Activated naive CD8-positive, alpha-beta T cell treated with anti-CD3 and anti-CD28 coated beads, Interleukin-2, amount 10 ng/mL, durations not matched to agents 7 days and 5 days (primary cell): ENCODE measurements at places on chromosomes 3 and 15. TPM values are rescaled to one million over a fixed set of nuclear protein-coding genes. Genes with fewer than 3 reads are reported as not detected.

DNA sequence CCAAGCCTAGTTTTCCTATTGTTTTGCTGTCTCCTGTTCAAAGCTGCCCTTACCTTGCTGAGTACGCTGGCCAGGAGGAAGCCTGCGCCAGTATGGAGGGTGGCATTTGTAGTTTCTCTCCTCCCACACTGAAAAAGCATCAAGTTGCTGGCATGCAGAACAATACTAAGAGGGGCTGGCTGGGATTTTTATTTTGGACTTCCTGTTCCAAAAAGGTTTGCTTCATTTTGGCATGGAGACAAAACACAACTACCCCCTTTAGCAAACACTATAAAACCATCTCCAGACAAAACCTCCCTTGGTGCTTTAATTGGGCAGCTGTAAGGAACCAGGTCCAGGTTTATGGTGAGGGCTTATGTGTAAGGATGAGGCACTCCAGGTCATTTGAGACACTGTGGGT, 457.6 kb downstream of the PDCD6IP start:
- DNase-seq = no peak

- no peak for DNase-seq
Measured at GRCh38 chr3:28218071-28218916, 23.1 kb upstream of the CMC1 start.

GRCh38 chr15:74294010-74294409, 57.9 kb downstream of the CCDC33 start:
- DNase-seq = no peak

DNA sequence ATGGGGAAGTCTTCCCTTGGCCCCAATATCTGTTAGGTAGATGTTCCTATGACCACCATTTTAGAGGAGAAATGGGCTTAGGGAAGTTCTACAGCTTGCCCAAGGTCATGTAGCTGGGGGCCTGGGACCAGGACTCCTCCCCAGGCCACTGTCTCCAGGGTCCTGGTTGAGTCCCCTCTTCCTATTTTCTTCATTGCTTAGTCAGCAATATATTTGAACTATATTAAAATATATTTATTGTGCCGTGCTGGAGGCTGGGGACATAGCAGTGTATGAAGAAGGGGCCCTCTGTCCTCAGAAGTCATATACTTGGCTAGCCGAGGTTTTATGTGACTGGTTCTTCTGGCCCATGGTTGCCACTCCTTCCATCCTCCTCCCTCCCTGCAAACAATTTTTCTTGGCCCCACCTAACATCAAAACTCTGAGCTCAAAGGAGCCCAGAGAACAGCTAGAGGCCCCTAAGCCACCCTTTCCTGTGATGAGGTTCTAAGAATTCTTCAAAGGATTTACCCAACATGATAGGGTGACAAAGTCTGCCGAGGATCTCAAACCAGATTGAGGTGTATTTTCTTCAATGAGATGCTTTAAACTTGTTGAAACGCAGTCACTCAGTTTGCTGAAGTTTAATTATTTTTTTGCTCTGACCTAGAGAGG, 121.2 kb upstream of the RASGRP1 start:
- DNase-seq = no peak

DNA sequence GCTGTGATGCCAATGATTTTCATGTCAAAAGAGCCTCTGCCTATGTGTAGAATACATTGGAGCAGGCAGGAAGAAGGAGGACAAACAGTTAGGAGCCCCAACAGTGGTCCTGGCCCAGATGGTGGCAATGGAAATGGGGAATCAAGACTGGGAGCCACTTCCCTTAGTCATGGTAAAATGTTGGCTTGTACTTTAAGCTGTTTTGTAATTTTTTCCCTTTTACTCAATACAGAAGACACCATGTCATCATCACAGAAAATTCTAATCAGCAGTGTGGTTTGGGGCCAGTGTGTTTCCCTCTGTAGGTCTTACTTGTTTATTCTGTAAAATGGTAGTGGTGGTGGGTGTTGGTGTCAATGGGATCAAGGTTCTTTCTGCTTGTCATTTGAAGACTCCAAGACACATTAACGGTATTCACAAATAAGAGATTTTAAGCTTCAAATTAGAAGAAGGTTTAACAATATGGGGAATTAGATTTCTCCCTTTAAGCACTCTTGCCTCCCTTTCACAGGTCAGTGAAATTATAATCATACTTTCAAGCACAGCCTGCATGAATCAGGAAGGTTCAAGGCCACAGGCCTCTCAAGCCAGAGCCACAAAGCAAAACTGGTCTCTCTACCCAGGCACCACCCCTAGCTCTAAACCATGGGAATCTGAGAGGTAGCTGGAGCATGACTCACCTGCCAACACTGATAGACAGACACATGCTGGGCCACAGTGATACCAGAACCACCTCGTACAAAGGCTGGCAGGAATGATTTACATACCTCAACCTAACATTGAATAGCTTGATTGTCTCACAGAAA, 24.9 kb downstream of the SIAH2 start:
- no peak for DNase-seq

- no peak for DNase-seq
Measured at GRCh38 chr3:190188197-190188596, 67.5 kb upstream of the P3H2 start.

DNA sequence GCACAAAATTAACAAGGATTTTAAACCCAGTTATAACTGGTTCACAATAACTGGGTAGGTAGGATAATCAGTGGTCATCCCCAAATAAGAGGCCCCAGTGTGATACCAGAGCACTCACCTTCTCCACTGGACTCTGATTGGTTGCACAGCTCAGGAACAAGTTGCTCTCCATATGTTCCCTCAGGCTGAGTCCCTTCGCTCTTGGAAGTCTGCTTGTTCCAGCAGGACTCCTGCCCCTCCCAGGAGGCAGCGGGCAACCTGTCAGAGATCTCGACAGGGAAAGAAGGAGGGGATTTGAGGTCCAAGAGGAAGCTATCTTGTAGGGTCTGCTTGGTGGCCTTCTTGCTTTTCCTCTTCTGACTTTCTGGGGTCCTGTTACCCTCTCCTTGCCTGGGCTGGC, 51.6 kb upstream of the HEG1 start:
- DNase-seq = no peak

GRCh38 chr15:51475736-51476135, 134.3 kb downstream of the GLDN start:
- DNase-seq = no peak

- DNase-seq = no peak
Measured at GRCh38 chr3:122219242-122219872, 35.9 kb downstream of the CASR start.

GRCh38 chr15:58546635-58547627, 115.1 kb downstream of the LIPC start:
- no peak for DNase-seq

The CCR8 gene
- total RNA-seq = 1.2 TPM

GRCh38 chr3:133869586-133869985, 26.1 kb downstream of the RAB6B start:
- no peak for DNase-seq

GRCh38 chr3:174132421-174133042, 726.6 kb upstream of the NAALADL2 start:
- DNase-seq = no peak

The AMT gene
- total RNA-seq = 10.3 TPM

The CEP70 gene
- 28.3 TPM for total RNA-seq

GRCh38 chr15:38035701-38036100, 101.3 kb downstream of the TMCO5A start:
- no peak for DNase-seq

DNA sequence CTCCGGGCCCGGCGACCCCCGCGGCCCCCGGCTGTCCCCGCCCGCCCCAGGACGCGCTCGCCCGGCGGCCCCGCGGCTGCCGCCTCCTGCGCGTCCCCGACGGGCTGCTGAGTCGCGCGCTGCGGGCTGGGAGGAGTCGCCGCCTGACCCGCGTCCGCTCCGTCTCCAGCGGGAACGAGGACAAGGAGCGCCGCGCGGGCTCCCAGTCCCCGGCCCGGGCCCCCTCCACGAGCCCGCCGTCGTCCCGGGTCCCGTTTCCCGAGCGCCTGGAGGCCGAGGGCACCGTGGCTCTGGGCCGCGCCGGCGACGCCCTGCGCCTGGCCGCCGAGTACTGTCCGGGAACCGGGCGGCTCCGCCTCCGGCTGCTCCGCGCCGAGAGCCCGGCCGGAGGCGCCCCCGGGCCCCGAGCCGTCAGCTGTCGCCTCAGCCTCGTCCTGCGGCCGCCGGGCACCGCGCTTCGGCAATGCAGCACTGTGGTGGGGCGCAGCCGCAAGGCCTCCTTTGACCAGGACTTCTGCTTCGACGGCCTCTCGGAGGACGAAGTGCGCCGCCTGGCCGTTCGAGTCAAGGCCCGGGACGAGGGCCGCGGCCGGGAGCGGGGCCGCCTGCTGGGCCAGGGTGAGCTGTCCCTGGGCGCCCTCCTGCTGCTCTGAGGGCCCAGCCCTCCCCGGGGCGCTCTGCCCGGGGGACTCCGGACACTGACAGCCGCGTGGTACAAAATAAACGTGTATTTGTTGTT, 1.5 kb downstream of the C2CD4A start:
- peak; percentile 51 for DNase-seq

The SPINT1 gene
- 7.3 TPM for total RNA-seq

The PTPN9 gene
- total RNA-seq = 37.5 TPM

DNA sequence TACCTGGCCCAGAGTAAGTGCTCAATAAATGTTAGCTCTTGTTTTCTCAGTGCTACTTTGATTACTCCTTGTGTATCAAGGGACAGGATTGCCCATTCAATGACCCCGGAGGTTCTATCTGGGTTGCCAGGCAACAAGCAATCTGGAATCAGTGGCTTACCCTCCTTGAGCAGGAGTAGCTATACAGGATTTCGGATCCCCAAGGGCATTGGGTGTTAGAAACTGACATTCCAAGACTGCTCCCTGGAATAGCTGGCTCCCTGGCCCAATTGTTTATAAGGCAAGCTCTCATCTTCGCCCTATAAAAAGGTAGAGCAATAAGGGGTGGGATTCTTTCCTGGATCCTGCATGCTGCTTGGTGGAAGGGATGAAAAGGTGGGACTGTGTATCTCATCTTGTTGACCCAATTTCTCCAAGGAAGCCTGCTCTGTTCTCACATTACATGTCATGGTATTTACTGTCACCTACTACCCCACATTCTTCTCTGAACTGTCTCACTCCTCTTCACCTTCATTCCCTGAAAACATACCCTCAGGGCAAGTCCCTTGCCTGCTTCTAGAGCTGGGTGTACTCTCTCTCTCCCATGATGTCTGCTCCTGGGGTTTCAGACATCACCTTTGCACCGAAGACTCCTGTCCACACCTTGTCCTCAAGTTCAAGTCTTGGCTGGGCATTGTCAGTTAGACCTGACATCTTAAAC, 26.4 kb upstream of the SCN10A start:
- no peak for DNase-seq

DNA sequence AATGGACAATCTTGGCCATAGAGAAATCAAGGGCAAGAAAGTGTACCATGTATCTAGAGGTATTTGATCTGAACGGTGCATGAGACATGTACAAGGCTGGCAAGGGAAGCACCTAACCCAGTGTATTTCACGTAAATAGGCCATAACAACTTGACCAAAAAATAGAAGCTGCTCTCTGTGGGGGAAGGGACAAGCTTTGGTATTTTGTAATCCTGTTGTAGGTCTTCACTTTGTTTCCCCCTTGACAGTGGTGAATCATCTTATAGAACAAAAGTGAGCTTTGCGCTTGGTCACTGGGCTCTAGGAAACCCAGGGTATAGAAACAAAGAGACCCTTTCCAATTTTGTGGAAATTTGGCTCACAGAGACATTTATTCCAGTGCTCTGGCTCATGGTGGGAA, 21.0 kb downstream of the LARS2 start:
- DNase-seq = no peak

The TERC gene
- 7.3 TPM for total RNA-seq

The CP gene
- not detected for total RNA-seq

DNA sequence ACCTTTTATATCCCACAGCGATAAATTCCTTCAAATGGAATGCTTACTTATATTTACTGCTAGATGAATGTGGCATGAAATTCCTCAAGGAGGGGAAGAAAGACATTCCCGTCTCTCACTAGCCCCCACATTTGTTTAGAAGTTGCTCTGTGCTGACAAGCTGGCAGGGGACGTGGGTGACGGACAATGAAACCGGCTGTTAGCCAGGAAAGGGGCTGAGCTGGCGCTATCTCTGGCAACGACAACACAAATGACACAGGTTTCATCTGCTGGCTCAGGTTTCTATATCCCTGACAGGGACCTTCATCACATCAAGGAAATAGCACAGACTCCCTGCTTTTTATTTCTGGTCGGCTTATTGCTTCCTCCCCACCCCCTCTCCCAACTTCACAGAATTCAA, 15.8 kb downstream of the RUVBL1 start:
- DNase-seq = no peak

The LINGO1 gene
- not detected for total RNA-seq

The DLEC1 gene
- 3.2 TPM for total RNA-seq

- no peak for DNase-seq
Measured at GRCh38 chr3:115156046-115156654, 9.1 kb upstream of the ZBTB20 start.

The SLC22A13 gene
- total RNA-seq = 0.61 TPM

- DNase-seq = no peak
Measured at GRCh38 chr3:104180906-104181305, 1185.8 kb upstream of the ALCAM start.

The OCA2 gene
- not detected for total RNA-seq

DNA sequence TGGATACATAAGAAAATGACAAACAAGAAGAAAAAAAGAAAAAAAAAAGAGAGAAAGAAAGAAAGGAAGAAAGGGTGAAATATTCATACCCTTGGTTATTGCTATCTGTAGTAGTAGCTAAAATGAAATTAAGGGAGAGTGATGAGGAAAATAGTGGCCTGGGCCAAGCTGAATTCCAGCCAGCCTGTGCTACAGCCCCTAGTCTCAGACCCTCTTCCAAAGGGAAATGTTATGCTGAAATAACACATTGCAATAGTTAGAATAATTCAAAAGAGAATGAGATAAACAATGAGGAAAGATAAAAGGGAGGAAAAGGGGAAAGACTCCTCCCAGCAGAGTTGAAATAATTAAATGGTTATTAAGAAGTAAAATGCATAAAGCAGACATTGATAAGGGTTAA, 268.4 kb upstream of the ROBO1 start:
- DNase-seq = no peak

The TRANK1 gene
- 102 TPM for total RNA-seq

GRCh38 chr3:55897573-55898224, 410.6 kb upstream of the WNT5A start:
- DNase-seq = no peak
